ENCODE measurements at places on chromosomes 2 and 18. TPM values are rescaled to one million over a fixed set of nuclear protein-coding genes. Genes with fewer than 3 reads are reported as not detected.

GRCh38 chr2:105712981-105713596, 31.6 kb upstream of the NCK2 start:
- no peak overlapping the region for H3K4me3 ChIP-seq
- ATAC-seq: no peak
- peaks cover 5% of the 10 kb centered on the region for H3K27me3 ChIP-seq
- no peaks in the 10 kb centered on the region for H3K4me1 ChIP-seq
- H3K27ac ChIP-seq: no peak overlapping the region

DNA sequence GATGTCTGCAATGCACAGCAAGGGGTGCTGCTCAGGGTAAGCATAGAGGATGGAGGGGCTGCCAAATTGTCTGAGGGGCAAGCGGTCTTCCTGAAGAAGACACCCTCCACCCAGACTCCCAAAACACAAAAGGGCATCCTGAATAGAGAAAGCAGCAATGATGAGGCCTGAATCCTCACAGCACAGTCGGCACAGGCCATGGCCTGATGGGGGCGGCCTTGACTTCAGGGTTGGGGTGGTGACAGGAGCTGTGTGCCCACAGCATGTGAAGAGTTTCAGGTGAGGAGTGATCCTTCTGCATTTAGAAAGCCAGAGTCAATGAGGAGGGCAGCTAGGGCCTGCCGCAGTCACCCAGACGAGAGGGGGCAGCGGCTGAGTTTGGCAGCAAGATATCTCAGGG, 159.4 kb downstream of the GALNT14 start:
- H3K4me1 ChIP-seq: peaks cover 10% of the 10 kb centered on the region
- ATAC-seq: no peak
- no peaks in the 10 kb centered on the region for H3K36me3 ChIP-seq
- no peak overlapping the region for H3K27ac ChIP-seq
- H3K27me3 ChIP-seq: no peaks in the 10 kb centered on the region

DNA sequence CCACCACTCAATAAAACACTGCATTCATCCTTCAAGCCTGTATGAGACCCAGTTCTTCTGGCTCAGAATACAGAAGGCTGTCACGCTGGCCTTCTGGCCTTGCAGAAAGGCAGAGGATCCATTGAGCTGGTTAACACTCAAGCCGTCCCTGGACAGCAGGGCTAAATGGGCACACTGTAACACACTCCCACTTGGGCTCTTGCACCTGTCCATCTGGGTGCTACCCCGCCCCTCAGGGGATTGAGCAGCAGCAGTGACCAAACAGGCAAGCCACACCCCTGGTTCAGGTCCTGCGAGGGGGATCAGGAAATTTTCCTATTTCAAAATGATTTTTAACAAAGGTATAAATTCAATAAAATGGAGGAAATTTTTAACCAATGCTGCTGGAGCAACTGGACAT, 936.0 kb downstream of the CNTNAP5 start:
- no peak overlapping the region for H3K4me3 ChIP-seq
- H3K4me1 ChIP-seq: no peaks in the 10 kb centered on the region
- no peaks in the 10 kb centered on the region for H3K27me3 ChIP-seq
- no peak for ATAC-seq

The LYPD1 gene
- 0.62 TPM for total RNA-seq

The STARD6 gene
- total RNA-seq: not detected

GRCh38 chr2:54924121-54924520, 126.1 kb downstream of the RTN4 start:
- H3K36me3 ChIP-seq: no peaks in the 10 kb centered on the region
- no peak overlapping the region for H3K4me3 ChIP-seq
- H3K4me1 ChIP-seq: no peaks in the 10 kb centered on the region
- no peak overlapping the region for H3K27ac ChIP-seq
- H3K27me3 ChIP-seq: no peaks in the 10 kb centered on the region

GRCh38 chr2:66436581-66437001, 1.7 kb downstream of the MEIS1 start:
- no peaks in the 10 kb centered on the region for H3K4me1 ChIP-seq
- ATAC-seq: no peak
- H3K36me3 ChIP-seq: peaks cover 24% of the 10 kb centered on the region
- H3K27ac ChIP-seq: peak overlapping the region; percentile 91

DNA sequence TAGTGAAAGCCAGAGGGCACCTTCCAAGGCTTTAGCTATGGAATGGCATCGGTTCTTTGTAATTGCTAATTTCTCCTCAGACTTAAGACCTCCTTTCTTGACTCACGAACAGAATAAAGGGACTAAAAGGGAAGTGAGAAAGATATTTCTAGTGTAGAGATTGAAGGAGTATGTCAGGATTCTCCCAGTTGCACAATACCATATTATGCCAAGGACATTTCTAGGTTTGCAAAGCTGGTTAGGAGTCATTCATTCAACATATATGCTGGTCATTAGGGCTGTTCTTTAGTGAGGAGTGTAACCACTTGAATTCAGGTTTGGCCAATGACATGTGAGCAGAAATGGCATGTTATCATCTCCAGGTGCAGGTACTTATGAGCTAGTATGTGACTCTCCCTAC, 7.4 kb downstream of the REEP1 start:
- no peak overlapping the region for H3K4me3 ChIP-seq
- no peak for ATAC-seq
- no peak overlapping the region for H3K27ac ChIP-seq
- no peaks in the 10 kb centered on the region for H3K4me1 ChIP-seq
- H3K27me3 ChIP-seq: no peaks in the 10 kb centered on the region
- no peaks in the 10 kb centered on the region for H3K36me3 ChIP-seq

DNA sequence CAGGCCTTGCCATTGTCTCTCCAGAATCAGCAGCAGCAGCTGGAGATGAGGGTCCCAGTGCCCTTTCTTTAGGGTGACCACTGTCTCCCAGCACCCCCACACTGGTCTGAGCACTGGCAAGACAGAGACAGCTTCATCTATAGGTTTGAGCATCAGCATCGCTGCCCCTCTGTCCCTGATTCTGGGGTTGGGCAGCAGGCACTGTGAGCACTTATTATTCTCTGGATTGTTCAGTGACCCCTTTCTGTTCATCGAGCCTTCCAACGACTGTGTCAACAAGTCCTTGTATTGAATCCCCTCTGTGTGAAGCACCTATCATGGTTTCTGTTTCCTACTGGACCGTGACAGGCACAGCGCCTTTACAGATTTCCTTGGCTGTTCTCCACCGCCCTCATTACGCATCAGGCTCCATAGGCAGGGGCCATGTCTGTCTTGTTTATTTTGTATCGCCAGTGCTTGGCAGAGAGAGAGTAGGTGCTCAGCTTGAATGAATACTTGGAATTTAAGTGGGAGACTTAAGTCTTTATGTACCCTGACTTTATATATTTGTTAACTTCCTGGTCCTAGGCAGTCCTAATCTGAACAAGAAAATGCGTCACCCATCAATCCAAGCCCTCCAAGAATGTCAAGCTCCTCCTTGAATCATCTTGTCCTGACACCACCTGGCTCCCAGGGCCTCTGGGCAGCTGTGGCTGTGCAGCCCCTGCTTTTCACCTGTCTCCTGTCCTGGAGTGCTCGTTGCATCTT, 11.4 kb downstream of the MALL start:
- ATAC-seq: no peak
- no peaks in the 10 kb centered on the region for H3K36me3 ChIP-seq
- H3K27me3 ChIP-seq: peaks cover 23% of the 10 kb centered on the region
- peak overlapping the region; percentile 6 for H3K27ac ChIP-seq
- H3K4me1 ChIP-seq: no peaks in the 10 kb centered on the region

GRCh38 chr2:241540401-241540770, 18.2 kb upstream of the BOK start:
- peak overlapping the region; percentile 49 for H3K4me3 ChIP-seq
- H3K4me1 ChIP-seq: peaks cover 10% of the 10 kb centered on the region
- H3K36me3 ChIP-seq: no peaks in the 10 kb centered on the region
- no peak for ATAC-seq

- H3K27me3 ChIP-seq: no peaks in the 10 kb centered on the region
- no peak overlapping the region for H3K4me3 ChIP-seq
- H3K27ac ChIP-seq: peak overlapping the region; percentile 63
- H3K4me1 ChIP-seq: no peaks in the 10 kb centered on the region
Measured at GRCh38 chr18:9741793-9742523, 33.9 kb downstream of the RAB31 start.

The TEKT4 gene
- not detected for total RNA-seq

DNA sequence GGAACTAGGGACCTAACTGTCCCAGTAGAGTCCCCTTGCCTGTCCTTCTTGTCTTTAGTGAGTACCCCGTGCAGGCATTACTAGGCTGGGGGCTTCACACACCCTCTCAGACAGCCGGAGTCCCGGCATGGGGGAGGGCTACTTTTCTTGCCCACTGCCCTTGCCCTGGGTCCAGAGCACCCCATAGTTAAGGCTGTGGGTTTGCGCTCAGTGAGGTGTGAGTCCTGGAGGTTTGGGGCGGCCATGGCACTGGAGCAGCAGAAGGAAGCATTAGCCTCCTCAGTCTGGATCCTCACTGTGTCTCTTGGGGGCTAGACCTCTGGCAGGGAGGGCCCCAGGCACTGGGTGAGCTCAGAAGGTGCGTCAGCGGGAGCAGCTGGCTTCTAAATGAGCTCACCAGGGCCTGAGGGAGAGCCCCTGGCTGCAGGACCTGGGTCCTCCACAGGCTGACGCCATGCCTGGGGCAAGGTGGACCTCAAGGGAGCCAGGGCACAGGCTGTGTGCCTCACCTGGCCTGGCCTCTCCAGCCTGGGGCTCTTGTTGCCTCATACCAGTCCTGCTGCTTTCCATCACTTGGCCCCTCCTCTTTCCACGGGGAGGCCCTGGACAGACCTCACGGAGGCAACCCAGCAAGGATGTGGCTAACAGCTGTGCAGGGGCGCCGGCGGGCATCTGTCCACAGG, 27.4 kb downstream of the HS6ST1 start:
- no peak overlapping the region for H3K4me3 ChIP-seq
- H3K27me3 ChIP-seq: no peaks in the 10 kb centered on the region
- H3K27ac ChIP-seq: no peak overlapping the region
- no peaks in the 10 kb centered on the region for H3K36me3 ChIP-seq
- peaks cover 8% of the 10 kb centered on the region for H3K4me1 ChIP-seq
- no peak for ATAC-seq

The CLHC1 gene
- total RNA-seq: 16.8 TPM

DNA sequence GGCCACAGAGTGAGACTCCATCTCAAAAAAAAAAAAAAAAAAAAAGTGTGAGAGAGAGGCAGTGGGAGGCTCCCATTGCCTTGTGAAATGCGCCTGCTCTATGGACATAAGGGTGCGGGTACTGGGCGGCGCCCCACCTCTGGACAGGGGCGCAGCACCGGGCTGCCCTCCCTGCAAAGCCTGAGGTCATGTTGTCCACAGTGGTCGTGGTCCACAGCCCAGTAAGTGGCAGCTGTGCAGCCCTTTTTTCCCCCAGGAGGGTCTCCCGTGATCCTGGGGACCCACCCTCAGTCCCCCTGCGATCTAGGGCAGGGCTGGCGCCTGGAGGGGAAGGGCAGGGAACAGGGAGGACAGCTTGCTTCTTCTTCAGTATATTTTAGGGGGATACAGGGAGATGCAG, 37.8 kb downstream of the LPIN1 start:
- ATAC-seq: no peak
- no peaks in the 10 kb centered on the region for H3K27me3 ChIP-seq
- peak overlapping the region; percentile 42 for H3K4me3 ChIP-seq
- H3K36me3 ChIP-seq: peaks cover 99% of the 10 kb centered on the region
- no peaks in the 10 kb centered on the region for H3K4me1 ChIP-seq

GRCh38 chr2:59930430-59930829, 623.0 kb downstream of the BCL11A start:
- no peak overlapping the region for H3K27ac ChIP-seq
- ATAC-seq: no peak
- H3K4me1 ChIP-seq: no peaks in the 10 kb centered on the region
- H3K4me3 ChIP-seq: no peak overlapping the region
- no peaks in the 10 kb centered on the region for H3K27me3 ChIP-seq
- no peaks in the 10 kb centered on the region for H3K36me3 ChIP-seq

- H3K36me3 ChIP-seq: no peaks in the 10 kb centered on the region
- ATAC-seq: no peak
- H3K4me1 ChIP-seq: no peaks in the 10 kb centered on the region
- H3K27me3 ChIP-seq: no peaks in the 10 kb centered on the region
Measured at GRCh38 chr2:105969552-105969951, 224.5 kb downstream of the UXS1 start.

DNA sequence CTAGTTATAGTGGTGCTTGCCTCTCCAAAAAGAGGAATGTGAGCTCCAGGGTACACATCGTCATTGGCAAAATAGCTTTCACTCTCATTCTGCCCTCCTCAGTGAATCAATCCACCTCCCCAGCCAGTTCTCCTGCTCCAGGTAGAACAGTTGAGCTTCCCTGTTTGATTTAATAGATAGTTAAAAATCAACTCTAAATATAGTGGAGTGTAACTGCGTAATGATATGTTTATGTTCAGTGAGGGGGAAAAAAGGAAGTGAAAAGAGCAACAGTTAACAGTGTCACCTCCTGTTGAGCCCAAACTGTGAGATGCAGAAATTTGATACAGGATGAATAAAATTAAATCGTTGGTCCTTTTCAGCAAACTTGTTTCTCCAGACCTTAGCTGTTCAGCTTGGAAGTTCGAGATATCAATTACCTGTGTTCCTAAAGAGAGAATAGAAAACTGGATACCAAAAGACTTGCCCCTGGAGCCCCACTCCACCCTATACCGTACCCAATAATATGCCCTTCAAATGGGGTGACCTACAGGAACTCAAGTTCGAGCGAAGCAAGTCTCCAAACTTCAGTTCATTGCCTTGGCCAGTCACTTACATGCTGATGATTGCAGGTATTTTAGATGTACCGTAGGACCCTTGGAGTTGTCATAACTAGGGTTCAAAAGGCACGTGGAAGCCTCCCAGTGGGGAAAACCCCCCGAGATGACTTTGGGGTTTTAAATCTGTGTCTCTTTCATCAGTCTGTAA, 708.4 kb downstream of the RNF144A start:
- H3K27ac ChIP-seq: no peak overlapping the region
- no peaks in the 10 kb centered on the region for H3K27me3 ChIP-seq
- no peaks in the 10 kb centered on the region for H3K36me3 ChIP-seq

DNA sequence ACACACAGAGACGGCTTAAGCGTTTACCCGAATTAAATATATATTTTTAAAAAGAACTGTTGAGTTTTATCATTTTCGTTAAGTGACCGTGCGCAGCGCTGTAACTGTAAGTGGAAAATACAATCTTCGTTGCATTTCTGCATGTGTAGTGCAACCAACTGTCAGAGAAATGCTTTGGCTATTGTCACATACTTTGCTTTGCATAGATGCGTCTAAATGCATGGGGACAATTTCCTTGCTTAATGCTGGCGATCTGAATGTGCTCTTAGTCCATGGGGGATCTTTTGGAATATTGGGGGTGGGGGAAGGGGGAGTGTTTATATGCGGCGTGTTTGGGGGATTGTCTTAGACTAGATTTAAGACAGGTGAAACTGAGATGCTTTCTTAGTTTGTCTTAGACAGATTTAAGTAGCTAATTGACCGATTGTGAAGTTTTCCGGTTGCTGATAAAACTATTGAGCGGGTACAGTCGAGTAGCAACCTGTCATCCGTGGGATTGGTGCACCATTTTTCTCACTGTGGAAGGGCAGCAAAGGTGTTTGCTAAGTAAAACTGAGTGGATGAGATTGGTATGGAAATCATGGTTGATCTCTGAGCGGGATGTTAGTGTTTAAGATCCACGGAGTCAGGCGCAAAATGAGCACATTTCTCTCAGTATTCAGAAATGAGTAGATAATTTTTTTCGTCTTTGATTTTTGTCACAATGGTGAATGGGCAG, 476 bp downstream of the VSNL1 start:
- H3K27ac ChIP-seq: peak overlapping the region; percentile 85
- no peaks in the 10 kb centered on the region for H3K4me1 ChIP-seq
- H3K4me3 ChIP-seq: peak overlapping the region; percentile 61
- no peak for ATAC-seq
- H3K27me3 ChIP-seq: peaks cover 15% of the 10 kb centered on the region

GRCh38 chr2:17813742-17814473, 2.4 kb upstream of the MSGN1 start:
- ATAC-seq: no peak
- H3K4me1 ChIP-seq: no peaks in the 10 kb centered on the region
- no peaks in the 10 kb centered on the region for H3K27me3 ChIP-seq
- no peak overlapping the region for H3K4me3 ChIP-seq
- no peak overlapping the region for H3K27ac ChIP-seq
- no peaks in the 10 kb centered on the region for H3K36me3 ChIP-seq

All from gastroesophageal sphincter (tissue), 4 donors.